ENCODE measurements at places on chromosomes 16 and 17. TPM values are rescaled to one million over a fixed set of nuclear protein-coding genes. Genes with fewer than 3 reads are reported as not detected.

EME2 gene
- polyA plus RNA-seq: 3.1 TPM

KRT28 gene
- polyA plus RNA-seq: not detected

DNA sequence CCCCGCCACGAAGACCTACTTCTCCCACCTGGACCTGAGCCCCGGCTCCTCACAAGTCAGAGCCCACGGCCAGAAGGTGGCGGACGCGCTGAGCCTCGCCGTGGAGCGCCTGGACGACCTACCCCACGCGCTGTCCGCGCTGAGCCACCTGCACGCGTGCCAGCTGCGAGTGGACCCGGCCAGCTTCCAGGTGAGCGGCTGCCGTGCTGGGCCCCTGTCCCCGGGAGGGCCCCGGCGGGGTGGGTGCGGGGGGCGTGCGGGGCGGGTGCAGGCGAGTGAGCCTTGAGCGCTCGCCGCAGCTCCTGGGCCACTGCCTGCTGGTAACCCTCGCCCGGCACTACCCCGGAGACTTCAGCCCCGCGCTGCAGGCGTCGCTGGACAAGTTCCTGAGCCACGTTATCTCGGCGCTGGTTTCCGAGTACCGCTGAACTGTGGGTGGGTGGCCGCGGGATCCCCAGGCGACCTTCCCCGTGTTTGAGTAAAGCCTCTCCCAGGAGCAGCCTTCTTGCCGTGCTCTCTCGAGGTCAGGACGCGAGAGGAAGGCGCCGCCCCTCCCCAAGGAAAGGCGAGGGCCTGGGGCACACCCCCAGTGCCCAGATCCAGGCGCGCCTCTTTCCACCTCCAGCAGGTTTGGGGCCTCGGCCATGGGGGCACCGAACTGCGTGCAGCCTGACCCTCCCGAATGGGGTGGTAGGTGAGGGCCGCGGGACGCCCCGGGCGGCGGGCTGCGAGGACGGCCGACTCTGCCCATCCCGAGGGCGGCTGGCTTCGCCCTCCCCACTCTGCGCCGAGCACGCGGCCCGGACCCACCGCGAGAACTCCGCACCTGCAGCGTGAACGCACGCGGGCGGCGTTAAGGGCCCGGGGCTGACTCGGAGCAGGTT lies 664 bp downstream of the HBQ1 start:
- no peaks in the 10 kb centered on the region for H3K36me3 ChIP-seq
- H3K4me3 ChIP-seq: peak overlapping the region; percentile 56
- no peaks in the 10 kb centered on the region for H3K4me1 ChIP-seq
- H3K27ac ChIP-seq: no peak overlapping the region
- peaks cover 30% of the 10 kb centered on the region for H3K27me3 ChIP-seq
- DNase-seq: peak; percentile 81

DNA sequence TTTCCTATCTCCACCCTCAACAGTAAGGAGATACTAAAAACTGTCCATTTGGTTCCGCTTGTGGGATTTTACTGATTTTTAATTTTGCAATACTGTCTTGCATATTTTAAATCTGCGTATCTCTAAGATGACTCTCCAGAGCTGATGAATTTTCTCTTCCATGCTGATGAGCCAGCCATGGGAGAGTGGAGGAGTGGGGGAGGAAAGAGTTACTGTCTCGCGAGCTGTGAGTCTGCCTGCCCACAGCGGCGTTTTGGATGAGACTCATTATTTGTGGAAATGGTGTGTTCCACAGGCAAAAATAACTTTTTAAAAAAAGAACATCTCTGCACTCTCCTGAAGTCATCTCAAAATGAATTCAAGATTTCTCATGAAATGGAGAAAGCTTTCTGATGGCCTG lies 34.6 kb upstream of the MYOCD start:
- no peaks in the 10 kb centered on the region for H3K27me3 ChIP-seq
- no peak overlapping the region for H3K27ac ChIP-seq
- no peaks in the 10 kb centered on the region for H3K4me1 ChIP-seq

GRCh38 chr16:17965133-17965900 lies 371.2 kb downstream of the NPIPA8 start:
- DNase-seq: no peak
- H3K27ac ChIP-seq: no peak overlapping the region
- H3K4me1 ChIP-seq: no peaks in the 10 kb centered on the region
- no peaks in the 10 kb centered on the region for H3K36me3 ChIP-seq
- no peaks in the 10 kb centered on the region for H3K27me3 ChIP-seq

- DNase-seq: no peak
- H3K36me3 ChIP-seq: no peaks in the 10 kb centered on the region
- no peaks in the 10 kb centered on the region for H3K4me1 ChIP-seq
- H3K4me3 ChIP-seq: no peak overlapping the region
- no peaks in the 10 kb centered on the region for H3K27me3 ChIP-seq
- H3K27ac ChIP-seq: no peak overlapping the region
Observed at GRCh38 chr17:11499881-11500280, 98.4 kb upstream of the DNAH9 start.
